NCI-H1417 treated with DMSO at 0.1 percent for 48 hours (cell line): ENCODE measurements at places on chromosomes 2 and 18.
A peak's percentile ranks its signal among the peaks of the same experiment; 100 is the strongest.

- no peak for DNase-seq
Observed at GRCh38 chr2:57888463-57888862, 158.1 kb upstream of the VRK2 start.

DNA sequence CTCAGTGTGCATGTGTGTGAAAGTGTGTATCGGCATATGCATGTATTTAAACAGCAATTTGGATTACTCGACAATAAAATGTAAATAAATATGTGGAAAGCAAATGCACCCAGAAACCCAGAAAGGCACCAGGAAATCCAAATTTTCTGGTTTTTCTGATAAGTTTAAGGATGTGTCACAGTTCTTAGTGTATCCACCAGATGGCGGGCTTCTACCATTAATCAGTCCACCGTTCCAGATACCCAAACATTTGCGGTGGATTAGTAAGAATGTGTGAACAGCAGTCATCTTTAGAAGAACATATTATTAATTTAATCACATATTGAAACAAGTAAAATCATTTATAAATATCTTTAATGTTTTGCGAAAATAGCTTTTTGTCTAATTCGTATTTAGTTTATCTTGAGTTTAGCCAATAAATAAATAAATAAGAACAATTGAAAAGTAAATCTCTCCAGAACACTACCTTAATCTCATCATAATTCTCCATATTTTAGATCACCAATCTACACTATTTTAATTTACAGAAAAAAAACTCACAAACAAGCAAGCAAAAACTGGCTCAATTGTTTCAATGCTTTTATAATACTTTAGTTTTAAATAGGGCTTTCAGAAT, 298.9 kb downstream of the DSEL start:
- peak; percentile 52 for DNase-seq

DNA sequence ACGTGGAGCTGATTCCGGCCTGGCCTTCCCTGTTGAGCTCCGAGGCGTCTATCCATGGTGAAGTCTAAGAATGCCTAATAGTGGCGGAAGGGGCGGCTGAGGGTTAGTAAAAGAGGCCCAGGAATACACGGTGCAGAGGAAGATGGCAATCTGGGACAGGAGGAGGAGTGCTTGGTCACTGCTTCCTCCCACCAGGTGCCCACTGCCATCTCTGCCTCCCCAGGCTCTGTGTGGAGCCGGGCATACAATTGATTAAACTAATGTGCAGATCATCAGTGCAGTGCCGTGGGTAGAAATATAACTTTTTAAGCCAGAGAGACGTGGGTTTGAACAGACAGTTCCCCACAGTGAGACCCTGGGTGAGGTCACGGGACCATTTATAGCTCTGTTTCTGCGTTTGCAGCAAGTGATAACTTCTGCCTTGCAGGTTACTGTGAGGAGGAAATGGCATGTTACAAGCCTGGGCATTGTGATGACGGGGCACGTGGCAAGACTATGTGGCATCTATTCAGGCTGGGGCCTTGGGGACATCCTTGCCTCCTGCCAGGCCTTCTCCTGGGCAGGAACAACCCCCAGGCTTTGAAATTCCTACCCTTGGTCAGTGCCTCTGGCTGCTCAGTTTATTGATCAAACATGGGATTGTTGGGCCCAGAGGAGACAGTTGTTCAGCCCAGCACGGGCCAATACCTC, 204.9 kb downstream of the ASB1 start:
- no peak for DNase-seq

DNA sequence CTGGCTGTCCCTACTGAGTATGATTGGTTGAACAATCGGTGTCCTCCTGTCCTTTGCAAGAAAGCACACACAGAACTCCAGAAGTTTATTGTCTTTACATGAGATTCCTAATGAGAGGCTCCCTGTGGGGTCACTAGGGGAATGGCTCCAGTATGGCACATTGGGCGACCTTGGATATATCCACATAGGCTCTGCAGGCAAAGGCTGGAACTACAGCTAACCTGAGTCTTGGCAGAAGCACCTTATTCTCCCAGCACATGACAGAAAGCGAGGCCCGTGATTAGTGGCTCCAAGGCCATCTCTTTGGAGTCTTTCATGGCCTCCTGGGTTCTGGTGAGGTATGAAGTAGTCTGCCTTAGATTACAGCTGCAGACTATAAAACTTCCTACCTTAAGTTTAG, 49.0 kb downstream of the ZDBF2 start:
- no peak for DNase-seq

DNA sequence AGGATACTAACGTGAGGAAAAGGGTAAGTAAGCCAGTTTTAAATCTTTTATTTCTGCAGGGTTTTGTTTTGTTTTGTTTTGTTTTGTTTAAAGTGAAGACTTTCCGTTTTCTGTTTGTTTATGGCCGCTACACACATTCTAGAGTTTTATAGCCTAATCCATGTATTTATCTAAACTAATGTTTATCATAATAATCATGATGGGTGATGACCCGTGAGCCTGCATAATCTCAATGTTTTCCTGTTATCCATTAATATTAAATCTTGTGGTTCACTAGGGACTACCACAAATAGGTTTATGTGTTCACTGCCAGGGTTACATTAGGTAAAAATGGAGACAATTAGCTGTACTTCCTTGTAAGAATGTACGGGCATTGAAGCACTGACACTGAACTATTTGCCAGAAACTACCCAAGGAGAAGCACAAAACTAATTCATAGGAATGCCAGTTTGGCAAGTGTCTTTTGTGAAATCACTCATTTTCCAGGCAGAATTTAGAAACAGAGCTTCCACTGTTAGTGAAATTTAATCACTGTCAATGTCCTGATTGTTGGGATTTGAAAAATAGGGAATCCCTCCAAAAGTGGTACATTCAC, 574.8 kb downstream of the LRP1B start:
- DNase-seq: no peak

DNA sequence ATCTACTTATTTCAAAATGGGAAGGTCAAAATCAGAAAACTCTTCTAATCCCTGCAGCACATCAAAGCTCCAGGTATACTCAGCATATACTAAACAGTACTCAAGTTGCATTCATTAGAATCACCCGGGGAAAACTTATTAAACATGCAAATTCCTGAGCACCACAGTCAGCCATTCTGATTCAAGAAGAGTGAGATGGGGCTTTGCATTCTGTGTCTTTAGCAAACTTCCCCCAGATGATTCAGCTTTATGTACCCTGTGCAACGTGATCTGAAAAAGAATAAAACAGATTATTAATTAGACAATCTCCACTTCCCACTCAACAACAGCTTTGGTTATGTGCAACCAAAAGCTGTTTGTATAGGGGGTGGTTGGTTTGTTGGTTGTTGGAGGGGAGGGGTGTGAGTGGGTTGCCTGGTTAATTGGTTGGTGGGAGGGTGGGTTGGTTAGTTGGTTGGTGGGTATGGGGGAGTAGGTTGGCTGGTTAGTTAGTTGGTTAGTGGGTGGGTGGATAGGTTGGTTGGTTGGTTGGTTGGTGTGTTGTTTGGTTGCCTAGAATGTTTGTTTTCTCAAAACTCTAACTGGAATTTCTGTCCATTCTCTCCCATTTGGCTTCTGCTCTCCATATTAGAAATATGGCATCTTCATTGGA, 112.5 kb upstream of the AGAP1 start:
- DNase-seq: no peak

- no peak for DNase-seq
Observed at GRCh38 chr2:70330476-70330875, 28.6 kb upstream of the FAM136A start.

DNA sequence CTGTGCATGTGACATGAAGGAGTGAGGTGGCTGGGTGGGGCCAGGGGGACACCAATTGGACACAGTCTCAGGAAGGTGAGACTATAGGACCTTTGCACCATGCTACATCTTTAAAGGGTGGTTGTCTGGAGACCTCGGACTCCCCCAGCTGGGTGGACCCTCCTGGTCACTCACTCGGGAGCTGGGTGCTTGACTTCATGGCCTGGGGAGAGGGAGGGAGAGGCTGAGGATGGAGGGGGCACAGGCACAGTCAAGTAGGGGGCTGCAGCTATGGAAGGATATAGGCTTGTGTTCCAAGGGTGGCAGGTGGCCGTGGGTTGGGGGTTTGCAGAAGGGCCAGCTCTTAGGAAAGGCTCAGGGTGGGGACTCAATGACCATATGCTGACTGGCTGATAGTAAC, 7.1 kb upstream of the CELF4 start:
- DNase-seq: no peak

DNA sequence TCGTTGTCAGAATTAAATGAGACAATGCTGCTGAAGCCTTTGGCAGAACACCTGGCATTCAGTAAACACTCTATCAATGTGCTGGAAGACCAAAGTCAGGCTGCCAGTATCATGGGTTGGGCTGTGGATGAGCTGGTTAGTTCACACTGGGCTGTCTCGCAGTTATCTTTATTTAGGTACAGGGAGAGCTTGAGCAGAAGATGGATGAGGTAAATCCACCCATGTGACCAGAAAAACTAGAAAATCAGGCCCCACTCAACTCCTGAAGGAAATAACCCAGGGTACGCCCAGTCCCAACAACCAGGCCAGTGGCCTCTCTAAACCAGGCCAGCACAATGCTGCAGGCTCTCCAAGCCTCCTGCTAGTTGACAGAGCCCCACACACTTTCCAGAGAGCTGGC, 330.3 kb downstream of the TNS1 start:
- no peak for DNase-seq

DNA sequence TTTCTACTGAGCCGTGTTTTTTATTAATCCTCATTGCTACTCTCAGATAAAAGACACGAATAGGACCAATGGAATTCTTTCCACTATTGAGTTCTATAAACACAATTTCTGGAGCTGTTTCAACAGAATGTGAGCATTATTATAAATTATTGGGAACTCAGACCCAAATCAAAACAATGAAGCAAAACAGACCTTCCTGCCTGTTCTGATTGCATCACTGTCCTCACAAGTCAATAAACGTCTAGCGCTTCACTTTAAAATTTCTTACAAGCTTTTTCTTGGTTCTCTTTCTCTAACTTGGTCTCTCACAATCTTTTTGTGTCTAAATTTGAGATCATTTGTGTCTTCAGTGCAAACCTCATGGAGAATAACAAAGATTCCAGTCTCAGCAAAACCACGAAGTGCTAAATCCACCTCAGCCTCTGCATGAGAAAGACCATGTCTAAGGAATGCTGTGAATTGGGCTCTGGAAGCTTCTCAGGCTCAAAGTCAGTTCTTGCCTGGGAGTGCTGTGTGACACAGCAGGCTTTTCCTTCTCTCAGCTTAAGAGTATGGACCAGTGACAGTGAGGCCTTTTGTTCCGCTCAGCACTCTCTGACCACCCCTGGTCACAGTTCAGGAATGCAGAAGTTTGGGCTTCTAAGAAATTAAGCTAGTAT, 22.8 kb downstream of the ARHGAP28 start:
- DNase-seq: no peak

GRCh38 chr2:240227538-240228428, 87.3 kb upstream of the OTOS start:
- no peak for DNase-seq

DNA sequence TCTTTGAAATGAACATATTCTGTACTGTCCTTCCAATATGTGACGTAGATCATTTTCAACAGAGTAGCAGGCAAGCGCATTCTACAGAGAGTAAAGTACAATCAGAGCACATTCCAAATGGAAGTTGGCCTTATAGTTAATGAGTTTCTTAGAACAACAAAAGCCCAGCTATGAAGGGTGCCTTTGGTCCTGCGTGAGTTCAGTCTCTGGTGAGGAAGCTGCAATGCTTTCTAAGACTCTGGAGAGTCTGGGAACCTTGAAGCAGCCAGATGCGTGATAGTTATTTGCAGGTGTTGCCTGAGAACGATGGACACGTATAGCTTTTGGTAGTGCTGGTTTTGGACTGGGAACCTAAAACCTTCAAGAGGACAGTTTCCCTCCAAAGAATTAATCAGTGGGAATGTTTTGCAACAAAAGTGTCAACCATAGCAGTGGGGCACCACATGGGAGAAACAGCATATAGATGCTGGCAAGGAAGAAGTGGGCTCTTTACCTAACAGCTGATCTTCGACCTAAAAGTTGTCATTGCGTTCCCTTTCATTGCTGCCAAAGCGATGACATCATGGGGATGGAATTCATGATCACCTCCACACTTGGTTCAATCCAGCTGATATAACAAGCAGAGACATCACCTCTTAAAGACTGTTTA, 9.3 kb upstream of the SNORC start:
- DNase-seq: no peak

DNA sequence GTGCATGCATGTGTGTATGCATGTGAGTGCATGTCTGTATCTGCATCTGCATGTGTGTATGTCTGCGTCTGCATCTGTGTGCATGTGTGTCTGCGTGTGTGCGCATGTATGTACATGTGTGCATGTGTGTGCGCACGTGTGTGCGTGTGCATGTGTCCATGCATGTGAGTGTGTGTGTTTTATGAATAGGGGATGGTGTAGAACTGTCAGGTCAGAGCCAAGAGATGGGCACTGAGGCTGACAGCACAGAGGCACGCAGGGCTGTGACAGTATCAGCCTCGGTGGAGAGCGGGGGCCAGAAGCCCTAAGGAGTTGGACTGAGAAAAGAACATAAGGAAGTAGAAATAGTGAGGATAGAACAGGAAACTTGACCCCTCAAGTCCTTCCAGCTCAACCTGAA, 494.0 kb upstream of the MYT1L start:
- no peak for DNase-seq

DNA sequence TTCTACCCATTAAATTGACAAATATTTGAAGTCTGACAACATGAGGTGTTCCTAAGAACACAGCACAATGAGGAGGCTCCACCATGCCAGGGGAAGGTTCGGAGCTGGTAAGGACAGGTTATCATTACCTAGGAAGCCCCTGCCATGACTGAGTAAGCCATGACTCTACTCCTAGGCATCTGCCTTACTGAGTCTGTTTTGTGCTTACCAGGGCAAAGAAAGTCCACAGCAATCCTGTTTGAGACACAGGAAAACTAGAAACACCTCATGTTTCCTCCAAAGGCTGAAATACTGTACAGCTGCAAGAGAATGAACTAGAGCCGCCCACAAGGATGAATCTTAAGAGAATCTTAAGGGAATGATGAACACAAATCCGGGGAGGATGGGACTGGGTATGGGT, 11.6 kb downstream of the TGFBRAP1 start:
- DNase-seq: no peak

DNA sequence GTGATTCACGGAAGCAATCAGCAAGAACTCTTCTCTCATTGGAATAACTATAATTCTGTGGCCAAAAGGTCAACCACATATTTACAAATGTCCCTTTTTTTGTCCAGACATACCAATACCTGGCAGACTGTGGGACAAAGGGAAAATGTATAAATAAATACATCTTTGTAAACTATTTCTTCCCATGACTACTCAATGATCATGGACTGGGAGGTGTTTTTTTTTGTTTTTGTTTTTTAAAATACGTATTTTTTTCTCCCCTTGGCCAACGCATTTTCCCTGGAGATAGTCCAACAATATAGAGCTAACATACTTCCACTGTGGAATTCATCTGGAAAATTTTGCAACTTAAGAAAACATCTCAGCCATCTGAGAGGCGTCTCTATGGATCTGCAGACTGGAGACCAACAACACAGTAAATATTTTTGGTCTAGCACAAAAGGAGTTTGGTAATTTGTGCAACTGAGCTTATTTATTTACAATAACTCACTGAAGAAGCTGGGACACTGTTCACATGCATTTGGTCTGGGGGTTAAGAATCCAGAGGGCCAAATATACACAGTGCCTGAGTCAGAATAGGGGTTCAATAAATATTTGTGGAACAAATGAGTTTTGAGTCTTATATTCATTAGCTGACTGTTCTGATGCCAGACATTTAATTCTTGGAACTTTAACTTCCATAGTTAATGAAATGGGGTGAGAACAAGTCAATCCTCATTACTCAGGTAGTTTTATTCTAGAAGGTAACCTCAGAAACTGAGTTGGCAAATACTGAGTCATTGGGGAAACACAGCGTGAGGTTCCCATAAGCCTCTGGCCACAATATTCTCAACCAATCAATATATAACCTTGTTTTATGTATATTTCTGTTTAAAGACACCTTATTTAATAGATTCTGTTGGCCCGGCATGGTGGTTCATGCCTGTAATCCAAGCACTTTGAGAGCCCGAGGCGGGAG, 36.2 kb downstream of the CCBE1 start:
- DNase-seq: no peak
